ENCODE measurements at places on chromosomes 5 and 9.

DNA sequence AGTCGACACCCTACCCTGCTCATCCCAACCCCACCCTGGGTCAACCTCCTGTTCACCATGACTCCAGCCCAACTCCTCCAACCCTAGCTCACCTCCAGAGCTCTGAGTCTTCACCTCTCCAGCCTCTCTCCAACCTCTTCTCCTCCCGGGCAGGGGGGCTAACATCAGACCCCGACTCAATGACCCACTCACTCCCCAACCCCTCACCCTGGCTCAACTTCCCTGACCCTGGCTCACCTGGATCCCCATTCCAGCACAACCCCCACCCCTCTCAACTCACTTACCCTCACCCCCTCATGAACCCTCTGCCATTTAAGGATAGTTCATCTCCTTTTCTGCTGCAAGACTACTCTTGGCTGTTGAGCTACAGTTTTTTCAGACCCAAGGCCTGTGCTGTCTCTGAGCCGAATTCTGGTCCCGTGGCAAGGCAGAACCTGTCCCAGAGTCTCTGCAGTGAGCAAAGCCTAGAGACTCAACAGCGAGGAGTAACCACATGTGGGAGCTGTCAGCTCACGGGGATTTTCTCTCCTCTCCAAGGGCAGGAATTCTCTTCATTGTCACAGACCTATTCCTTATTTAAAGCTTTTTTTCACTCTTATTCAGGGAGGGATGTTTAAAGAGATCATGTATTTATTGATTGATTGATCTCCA lies 29.8 kb downstream of the ANKRD33B start:
- DNase-seq, result no peak

DNA sequence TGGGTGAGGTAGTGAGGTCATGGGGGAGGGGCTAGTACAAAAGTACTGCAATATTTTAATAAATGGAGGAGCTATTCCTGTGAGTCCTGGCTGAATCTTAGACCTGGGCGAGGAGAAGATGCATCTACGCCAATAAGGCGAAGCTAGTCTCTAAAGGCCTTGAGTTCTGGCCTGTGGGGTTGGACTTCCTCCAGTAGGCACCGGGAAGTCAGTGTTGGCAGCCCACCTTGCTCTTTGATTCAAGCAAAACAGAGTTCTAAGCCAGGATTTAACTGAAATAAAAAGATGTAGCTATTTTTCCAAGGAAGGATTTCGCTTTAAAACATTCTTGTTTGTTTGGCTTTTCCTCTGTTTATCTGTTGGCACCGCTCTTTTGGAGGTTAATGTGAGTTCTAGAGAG lies 244.6 kb downstream of the KIF4B start:
- no peak for DNase-seq

DNA sequence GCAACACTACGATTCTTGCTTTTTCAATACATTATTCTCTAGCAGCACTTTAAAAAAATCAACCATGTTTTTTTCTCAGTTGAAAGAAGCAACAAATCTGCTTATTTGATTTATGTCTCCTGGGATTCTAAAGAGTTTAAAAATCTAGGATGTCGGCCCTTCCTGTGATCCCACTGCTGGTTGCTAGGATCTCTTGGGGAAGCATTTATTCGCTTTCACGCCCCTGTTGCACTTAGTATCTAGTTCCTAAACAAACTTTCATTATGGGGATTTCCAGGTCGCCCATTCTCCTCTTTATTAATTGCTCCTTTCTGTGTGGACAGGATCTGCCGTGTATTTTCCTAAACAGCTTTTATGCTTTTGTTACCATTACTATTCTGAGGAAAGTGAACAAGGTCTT lies 313.5 kb downstream of the AGTPBP1 start:
- no peak for DNase-seq

- DNase-seq, result no peak
Observed at GRCh38 chr5:124887223-124887622, 140.8 kb upstream of the ZNF608 start.

- DNase-seq, result no peak
Observed at GRCh38 chr9:116327701-116328405, 174.3 kb downstream of the PAPPA start.

- DNase-seq, result no peak
Observed at GRCh38 chr5:127571314-127572131, 54.1 kb downstream of the PRRC1 start.

DNA sequence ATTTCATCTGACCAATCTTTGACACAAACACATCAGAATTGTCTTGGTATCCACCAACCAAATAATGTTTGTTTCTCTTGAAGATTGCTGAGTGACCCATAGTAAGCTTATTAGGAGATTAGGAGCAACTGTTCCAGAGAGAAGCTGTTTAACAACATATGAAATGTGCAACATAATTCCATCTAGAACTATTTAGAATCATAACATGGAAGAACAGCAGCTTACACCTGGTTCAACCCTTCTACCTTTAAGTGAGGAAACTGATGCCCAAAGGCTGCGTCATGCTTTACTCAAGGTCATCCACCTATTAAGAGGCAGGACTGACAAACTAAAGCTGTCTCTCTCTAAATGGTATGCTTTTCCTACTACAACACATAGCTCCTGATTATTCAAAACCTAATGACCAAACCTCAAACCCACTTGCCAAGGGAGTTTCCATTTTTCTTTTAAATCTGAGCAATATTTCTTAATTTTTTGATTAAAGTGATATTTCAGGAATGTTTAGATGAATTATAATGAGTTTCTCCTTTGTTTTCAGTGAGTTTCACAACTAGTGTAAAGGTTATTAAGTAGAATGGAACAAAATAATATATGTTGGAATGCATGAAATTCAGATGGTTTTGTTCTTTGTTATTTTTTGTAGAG lies 545.9 kb downstream of the RAB3C start:
- DNase-seq, result no peak

- DNase-seq, result no peak
Observed at GRCh38 chr5:633501-633955, 21.4 kb downstream of the CEP72 start.

DNA sequence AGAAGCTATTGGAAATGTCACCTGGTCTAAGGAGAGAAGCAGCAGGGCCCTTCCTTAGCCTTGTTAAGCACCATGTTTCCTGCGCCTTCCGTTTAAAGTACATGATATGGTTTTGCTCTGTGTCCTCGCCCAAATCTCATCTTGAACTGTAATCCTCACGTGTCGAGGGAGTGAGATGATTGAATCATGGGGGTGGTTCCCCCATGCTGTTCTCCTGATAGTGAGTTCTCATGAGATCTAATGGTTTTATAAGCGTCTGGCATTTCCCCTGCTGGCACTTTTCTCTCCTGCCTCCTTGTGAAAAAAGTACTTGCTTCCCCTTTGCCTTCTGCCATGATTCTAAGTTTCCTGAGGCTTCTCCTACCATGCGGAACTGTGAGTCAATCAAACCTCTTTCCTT lies 49.7 kb downstream of the PRDM6 start:
- no peak for DNase-seq

- peak; percentile 6 for DNase-seq
Observed at GRCh38 chr5:23507278-23507685, at the start of gene PRDM9. Gene PRDM9, plus strand, starts transcription at chr5:23507609. Its CDS starts 1,425 bp downstream, at chr5:23509034.

- DNase-seq, result peak; percentile 6
Observed at GRCh38 chr5:112492291-112492690, 73.2 kb upstream of the EPB41L4A start.

GRCh38 chr9:105346273-105346672 lies 101.6 kb upstream of the FSD1L start:
- DNase-seq, result no peak

DNA sequence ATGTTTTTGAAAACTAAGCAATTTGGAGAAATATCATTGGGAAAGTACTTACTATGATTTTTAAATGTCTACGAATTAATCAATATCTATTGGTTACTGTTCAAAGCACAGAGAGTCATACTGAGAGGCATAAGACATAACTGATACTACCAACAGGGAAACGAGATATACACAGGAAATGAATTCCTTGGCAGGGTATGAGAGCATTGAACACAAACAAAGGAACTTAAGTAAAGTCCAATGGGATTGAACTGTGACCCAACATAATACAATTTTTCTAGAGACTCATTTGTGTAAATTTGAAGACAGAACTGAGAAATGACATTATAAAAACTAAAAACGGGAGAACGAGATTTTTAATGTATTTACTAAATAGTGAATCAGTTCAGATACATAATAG lies 1.3 kb upstream of the ITGA1 start:
- no peak for DNase-seq

GRCh38 chr9:78074385-78075291 lies 43.0 kb upstream of the GNAQ start:
- DNase-seq, result peak; percentile 5

GRCh38 chr5:1062761-1063568 lies 48.9 kb downstream of the SLC12A7 start:
- DNase-seq, result no peak

GRCh38 chr9:88889386-88889785 lies 101.9 kb upstream of the S1PR3 start:
- DNase-seq, result no peak

DNA sequence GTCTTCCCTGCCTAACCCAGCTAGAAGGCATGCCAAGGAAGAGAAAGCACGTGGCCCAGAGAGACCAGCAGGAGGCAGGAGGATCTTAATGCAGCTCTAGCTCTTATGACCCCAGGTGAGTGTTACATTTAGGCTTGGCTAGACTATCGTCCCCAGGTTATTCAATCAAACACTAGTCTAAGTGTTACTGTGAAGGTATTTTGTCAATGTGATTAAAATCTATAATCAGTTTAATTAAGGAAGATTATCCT lies 483.7 kb downstream of the BNC2 start:
- DNase-seq, result no peak

GRCh38 chr9:75087289-75087823 lies 599 bp downstream of the NMRK1 start:
- peak; percentile 31 for DNase-seq

- peak; percentile 73 for DNase-seq
Observed at GRCh38 chr9:89701221-89701798, 96.5 kb downstream of the GADD45G start.

DNA sequence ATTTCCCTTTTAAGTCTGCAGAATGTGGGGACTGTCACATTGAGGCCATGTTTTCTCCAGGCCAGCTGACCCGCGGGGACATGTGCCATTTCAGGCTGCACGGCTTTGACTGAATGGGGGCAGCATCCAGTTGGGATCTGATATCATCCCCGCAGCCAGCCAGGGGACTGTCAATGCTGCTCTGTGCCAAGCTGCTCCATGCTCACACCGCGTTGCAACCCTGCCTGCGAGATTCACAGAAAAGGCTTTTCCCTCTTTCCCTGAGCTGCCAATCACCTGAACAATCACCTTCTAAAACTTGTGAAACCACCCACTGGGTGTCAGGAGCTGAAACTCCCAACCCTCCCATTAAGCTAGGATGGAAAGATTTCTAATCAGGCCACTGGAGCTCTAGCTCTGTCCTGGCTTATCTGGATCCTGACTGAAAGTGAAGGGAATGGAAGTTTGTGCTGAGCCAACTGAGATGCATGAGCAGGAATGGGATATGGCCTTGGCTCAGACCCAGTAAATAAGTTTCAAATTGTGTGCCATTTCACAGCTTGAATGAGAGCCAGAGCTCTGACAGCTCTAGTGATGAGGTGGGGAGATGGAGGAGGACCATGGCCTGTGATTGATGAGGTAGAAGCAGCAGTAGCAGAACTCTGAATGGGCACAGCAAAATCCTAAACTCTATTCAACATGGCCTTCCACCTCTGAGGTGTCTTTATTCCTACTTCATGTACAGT lies 34.5 kb upstream of the ZNF366 start:
- no peak for DNase-seq

DNA sequence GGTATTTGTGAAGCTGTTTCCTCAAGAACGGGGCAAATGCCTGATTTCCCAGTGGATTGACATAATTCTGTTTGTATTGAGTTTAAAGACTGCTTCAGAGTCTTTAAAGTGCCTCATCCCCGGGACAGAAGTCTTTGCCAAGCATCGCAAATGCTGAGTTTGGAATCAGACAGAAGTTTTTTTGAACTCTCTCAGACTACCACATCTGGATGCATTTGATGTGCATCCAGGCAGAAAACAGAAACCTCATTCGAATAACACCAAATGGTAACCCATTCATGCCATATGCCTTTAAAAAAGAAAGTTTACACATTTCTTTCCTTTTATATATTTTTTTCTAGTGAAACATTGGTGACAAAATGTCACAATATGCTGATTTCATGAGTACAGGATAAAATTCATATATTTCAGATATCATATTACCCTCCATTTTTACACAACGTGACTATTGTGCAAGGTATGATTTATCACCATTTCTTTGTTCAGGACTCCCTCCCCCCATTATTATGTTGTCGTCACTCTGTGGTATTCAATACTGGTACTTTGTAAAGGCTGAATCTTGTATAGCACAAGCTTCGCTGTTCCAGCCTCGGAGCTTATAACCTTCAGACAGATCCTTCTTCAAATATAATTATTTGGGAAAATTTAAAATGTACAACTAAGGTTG lies 91.1 kb downstream of the ZNF608 start:
- no peak for DNase-seq

DNA sequence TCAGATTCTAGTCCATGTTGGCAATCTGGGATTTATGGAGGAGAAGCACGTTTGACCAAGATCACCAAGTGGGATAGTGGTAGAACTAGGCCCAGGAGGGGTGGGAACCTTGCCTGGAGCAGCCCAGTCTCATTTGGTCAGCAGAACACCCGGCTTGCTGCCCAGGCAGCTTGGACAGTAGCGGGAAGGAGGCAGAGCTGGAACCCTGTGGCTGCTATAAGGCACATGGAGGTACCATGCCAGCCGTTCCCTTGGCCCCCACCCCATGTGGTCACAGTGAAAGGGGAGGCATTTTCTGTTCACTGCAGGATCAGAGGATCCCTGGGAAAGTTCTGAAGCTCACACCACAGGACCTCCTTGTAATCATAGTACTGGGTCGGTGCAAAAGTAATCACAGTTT lies 75.4 kb upstream of the ORM1 start:
- no peak for DNase-seq

Data from CD4-positive, alpha-beta T cell treated with Interferon gamma for 1 hour (primary cell).